ENCODE measurements at places on chromosomes 3 and 15.

DNA sequence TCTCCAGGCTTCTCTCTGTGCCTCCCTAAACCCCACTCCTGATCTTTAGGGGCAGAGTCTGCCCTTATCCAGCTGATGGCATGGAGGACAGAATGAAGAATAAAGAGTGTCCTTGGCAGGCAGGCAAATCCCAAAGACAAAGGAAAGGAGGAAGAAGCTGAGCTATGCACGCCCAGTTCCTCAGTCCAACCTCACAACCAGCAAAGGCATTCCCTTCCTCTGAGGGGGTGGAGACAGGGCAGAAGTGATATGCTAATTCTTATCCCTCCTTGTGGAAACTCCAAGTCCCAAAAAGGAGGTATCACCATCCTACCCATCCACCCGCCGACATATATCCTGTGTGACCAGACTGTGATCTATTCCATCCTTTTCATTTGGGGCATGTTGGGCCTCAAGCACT lies 10.5 kb upstream of the CCDC54 start:
- DNase-seq, result no peak

- no peak for DNase-seq
Measured at GRCh38 chr3:148131990-148132638, 565.6 kb upstream of the AGTR1 start.

GRCh38 chr3:24451461-24452099 lies 43.1 kb downstream of the THRB start:
- DNase-seq, result no peak

DNA sequence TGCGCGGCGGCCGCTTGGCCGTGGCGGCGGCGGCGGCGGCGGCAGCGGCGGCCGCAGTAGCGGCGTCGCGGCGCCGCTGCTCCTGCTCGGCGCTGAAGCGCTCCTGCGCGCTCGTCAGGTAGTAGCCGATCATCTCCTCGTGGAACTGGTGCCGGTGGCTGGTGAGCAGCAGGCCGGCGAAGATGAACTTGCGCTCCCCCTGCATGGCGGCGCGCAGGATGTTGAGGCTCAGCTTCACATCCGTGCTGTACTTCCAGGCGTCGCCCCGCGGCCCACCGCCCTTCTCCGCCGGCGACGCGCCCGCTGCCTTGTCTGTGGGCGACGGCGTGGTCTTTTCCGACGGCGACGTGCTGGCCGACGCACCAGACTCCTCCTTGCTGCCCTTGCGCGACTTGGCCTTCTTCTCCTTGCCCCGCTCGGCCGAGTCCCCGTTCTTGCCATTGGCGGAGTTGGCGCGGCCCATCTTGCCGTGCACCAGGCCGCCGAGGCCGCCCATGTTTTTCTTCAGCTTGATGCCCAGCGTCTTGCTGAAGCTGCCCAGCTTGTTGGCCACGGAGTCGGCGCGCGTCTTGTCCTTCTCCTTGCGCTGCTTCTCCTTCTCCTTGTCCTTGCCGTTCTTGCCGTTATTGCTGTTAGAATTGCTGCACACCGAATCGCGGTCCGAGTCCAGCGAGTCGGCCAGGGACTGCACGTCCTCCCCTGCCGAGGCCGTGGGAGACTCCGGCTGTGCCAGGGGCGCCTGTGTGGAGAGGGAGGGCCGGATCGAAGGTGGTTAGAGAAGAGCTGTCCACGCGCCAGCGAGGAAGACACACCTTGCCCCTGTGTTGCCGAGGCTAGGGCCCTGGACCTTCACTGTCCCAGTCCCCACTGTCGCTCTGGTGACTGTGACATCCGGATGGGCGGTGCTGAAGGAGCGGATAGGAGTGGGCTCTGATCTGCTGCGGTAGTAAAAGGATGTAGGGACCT lies 157.6 kb downstream of the KLF13 start:
- no peak for DNase-seq

DNA sequence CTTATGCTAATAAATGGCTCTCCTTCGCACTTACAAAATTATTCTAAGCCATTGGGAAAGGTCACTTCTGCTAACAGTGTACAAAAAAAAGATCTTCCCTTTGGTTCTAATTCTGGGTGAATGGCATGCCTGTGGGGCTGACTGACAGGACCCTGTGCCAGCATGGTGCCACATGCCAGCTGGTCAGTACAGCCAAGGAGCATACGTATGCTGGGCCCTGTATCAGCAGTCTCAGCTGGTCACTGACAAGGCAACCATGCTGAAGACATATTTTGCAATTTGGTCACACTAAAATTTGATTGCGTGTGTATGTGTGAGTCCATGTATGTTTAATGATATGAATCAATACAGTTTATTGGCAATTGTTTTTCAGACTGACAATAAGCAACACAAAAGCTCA lies 246.1 kb downstream of the TBL1XR1 start:
- DNase-seq, result no peak

- peak; percentile 89 for DNase-seq
Measured at GRCh38 chr15:40906091-40906990, 12.1 kb downstream of the VPS18 start.

DNA sequence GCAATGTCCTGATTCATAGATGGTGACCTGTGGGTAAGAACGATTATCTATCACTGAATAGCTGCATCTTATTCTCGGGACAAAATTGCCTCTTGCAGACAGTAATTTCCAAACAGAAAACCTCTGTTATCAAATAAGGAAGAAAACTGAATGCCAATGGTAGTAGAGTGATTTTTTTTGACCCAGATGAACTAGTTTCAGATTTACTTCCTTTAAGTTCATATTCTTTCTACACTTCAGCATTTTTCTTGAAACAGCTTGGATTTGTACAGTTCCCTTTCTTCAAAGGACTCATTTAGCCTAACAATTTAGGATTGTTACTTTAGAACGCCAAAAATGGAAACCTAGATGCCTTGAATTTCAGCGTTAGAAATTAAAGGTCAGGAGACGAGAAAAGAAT lies 14.6 kb downstream of the ETV5 start:
- DNase-seq, result no peak

DNA sequence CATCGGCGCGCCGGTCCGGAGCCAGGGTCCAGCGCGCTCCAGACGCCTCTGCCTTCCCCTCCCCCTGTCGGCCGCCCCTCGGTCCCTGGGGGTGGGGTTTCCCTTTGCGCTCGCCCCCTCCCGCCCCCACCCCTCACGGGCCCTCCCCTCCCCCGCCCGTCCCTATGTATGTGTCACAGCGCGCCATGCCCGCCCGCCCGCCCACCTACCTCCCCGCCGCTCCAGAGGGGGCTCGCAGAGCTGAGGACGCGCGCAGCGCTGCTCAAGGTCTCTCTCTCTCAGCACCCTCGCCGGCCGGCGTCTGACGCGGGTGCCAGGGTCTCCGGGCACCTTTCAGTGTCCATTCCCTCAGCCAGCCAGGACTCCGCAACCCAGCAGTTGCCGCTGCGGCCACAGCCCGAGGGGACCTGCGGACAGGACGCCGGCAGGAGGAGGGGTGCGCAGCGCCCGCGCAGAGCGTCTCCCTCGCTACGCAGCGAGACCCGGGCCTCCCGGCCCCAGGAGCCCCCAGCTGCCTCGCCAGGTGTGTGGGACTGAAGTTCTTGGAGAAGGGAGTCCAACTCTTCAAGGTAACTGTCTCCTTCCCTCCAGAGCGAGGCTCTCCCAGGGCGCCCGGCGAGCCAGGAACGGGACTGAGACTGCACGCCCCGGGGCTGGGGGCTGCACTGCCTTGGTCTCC lies at the start of gene ACAN:
Gene ACAN (plus strand): TSS at position 196 of the 679 bp plus-strand sequence. CDS start 32,771 bp downstream, outside the sequence.
- no peak for DNase-seq
